Activated naive CD4-positive, alpha-beta T cell treated with Interleukin-2 at 50 U/mL for 16 hours (primary cell): ENCODE measurements at places on chromosomes 4 and X.

DNA sequence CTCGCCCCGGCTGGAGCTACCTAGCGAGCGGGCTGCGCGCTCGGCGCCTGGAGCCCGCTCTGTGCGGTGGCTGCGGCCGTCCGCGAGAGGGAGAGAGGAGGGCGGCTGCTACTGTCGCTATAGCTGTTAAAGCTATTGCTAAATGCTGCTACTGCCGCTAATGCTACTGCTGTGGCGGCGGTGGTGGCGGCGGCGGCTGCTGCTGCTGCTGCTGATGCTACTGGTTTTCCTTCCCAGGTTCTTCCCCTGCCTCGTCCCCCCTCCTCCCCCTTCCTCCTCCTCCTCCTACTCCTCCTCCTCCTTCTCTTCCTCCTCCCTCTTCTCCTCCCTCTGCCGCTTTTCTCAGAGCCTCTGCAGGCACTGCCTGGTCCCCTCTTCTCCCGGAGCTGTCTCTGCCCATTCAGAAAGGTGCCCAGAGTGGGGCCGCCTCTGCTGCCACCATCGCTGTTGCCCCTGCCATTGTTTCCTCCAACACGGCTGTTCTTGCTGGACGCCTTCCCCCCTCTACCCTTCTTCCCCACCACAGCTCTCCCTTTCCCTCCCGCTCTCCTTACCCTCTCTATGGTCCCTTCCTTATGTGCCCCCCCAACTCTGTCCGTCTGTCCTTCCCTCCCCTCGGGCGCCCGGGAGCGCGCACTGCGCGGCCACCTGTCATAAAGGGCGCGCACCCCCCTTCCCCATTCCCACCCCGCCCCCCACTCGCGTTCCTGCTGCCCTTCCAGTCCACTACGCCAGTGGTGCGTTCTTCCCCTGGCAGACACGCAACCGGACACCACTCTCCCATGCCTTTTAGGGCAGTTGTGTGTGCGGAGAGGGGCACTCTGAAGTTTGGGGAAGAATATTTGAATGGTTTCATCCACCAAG is at the start of gene NEXMIF:
TSS of gene NEXMIF (minus strand) at position 228 of the 864 bp plus-strand sequence.
- DNase-seq: peak; percentile 17

DNA sequence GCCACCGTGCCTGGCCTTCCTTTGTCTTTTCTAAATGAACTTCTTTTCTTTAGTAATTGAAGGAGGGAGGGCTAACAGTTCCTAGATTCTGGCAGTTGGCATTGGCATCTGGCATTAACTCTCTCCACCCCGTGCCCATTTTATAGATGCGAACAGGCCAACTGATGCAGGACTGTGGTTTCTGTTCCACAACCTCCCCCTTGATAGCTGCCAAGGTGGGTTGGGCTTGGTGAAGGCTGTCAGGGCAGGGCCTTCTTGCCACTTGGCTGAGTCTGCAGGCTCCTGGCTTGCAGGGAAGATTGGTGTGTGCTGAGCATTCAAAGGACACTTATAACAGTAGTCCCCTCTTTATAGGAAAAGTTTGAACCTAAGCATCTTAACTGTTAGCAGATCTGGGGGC is 4.3 kb downstream of the SOWAHD start:
- no peak for DNase-seq

DNA sequence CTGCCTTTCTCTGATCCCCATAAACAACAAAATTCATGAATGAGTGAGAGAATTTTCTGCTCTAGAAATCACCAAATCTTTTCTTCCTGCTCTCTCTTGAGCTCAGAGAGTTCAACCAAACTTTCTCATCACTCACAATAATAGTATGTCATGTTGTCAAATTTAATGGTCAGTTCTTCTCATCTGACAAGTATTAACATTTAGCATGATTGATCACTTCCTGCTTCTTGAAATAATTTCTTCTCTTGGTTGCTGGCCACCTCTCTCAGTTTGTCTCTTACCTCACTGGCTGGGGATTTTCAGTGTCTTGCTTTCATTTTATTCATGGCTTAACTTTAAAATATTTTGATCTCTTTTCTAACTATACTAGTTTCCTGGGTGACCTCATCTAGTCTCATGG is 25.5 kb upstream of the FGF5 start:
- DNase-seq: no peak

DNA sequence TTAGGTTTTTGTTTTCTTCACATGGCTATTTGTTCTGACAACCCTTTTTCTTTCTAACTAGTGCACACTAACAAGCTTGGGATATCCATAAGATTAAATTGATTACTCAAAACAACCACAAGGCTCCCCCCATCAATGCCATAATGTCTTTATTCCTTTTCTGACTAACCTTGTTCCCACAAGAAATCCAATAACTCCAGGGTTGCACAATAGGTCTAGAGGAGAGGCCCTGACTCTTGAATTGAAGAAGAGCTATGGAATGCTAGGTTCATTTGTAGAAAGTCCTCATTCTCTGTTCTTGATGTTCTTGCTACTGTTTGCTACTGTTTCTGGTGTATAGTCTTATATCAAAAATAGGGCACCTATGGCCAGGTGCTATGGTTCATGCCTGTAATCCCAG is 71.0 kb downstream of the PRRG1 start:
- DNase-seq: no peak

GRCh38 chrX:34563061-34563460 is 94.0 kb downstream of the TMEM47 start:
- DNase-seq: no peak

DNA sequence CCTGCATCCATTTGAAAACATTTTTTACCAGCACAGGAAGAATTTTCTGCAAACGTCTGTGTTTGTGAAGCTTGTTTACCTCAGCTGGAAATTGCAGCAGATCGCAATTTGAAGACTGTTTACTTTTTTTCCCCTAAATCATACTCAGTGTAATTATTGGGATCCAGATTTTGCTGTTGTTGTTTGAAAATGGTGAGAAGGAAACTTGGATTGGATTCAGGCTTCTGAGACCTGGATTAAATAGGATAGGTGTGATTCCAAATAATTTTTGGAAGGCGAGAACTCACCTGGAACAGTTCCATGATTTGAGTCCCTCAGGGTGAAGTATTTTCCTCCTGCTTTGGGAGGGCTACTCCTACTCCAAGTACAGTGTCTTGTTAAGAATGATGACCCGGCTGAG is 279.8 kb downstream of the STIM2 start:
- no peak for DNase-seq

DNA sequence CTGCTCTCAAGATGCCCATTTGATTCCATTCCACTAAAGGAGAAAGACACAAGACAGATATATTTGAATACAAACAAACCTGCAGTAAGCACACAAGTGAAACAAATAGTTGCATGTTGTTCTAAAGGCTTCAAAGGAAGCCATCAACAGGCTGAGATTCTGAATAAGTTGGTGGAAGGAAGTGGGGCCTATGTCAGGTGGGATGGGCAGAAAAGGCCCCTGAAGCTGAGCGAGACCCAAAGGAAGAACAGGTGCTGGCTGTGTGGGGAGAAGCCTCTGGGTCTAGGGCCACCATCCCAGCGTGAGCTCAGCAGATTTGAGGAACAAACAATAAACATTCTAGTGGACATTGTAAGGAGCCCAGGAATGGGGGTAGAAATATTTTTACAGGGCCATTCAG is 82.4 kb upstream of the PLAC8 start:
- DNase-seq: no peak

DNA sequence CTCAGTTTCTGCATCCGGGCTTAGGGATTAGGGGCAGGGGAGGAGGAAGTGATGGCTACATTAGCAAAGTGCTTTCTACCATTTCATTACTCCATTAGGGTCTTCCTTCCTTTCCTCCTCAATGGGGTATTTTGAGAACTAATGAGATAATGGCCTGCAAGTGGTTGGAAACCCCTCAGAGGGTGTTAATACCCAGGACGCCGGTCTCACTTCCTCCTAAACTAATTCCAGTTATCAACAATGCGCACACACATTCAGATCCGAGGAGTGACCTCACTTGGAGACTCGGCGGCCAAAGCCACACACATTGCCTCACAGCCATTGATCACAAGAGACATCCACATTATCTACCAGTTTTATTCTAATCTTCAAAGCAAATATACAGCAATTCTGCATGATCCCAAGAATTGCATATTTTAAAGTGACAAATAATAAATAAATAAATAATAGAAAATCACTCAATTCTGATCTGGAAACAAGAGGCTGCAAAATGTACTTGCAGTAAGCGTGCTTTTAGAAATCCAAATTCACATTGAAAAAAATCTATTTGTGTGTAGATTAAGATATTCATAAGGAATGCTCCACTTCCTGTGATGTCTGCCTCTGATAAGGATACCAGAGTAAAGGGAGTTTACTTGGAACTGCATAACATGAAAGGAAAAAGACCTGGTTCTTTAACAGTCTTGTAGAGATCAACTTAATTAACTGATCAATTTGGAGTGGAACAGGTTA is 329.1 kb downstream of the FBXW7 start:
- no peak for DNase-seq

- no peak for DNase-seq
Observed at GRCh38 chrX:101411984-101412383, 4.0 kb downstream of the HNRNPH2 start.

DNA sequence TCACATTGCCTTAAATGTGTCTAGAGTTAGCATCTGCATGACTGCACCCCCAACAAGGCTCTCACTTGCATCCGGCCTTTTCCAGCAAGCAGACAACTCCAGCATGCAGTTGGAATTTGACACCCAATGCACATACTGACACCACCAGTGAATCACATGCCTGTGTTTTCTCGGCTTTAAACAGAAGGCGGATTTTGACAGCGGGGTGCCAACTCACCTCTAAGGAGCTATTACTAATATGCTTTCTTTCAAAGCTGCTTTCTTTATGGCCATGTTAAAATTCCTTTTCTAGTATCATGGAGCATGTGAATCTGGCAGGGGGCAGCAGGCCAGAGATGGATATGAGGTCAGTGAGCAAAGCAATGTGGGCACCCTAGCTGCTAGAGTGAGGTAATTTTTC is 78.0 kb upstream of the CLNK start:
- no peak for DNase-seq

- DNase-seq: no peak
Observed at GRCh38 chrX:6095469-6095868, 133.2 kb downstream of the NLGN4X start.

GRCh38 chr4:112808001-112808400 is 171.1 kb downstream of the LARP7 start:
- DNase-seq: no peak

DNA sequence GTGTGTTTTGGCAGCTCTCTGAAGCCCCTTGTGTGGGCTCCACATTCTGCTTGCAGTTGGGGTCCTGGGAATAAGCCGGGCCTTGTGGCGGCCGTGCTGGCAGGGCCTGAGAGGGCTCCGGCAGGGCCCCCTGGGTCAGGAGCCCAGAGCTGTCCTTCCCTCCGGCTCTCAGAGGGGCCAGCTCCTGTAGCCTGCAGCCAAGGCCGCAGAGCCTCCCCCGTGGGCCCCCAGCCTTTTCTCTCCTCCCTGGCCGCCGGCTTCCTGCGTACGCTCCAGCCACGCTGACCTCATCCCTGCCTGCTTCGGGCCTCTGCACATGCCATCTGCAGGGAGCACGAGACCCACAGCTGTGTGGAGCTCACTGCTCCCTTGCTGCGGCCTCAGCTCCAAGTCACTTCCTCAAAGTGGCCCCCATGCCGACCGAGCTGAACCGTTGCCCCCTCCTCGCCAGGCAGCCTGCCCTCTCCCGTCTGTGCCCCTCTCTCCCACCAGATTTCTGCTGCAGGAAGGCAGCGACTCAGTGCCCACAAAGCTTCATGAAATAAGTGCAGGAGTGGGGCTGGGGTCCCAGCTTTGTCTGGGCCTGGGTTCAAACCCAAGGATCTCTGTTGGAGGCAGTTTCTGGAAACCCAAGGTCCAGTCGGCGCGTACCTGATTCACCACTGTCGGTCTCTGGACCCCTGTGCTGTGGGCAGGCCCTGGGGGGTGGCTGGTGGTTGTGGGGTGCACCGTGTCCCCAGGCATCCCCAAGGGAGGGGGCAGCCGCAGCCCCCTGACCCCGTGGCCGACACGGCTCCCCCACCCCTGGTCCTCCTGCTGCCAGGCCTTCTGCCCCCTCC is 57.1 kb upstream of the NKX1-1 start:
- no peak for DNase-seq

- DNase-seq: no peak
Observed at GRCh38 chr4:122731676-122732075, 828 bp upstream of the BBS12 start.

DNA sequence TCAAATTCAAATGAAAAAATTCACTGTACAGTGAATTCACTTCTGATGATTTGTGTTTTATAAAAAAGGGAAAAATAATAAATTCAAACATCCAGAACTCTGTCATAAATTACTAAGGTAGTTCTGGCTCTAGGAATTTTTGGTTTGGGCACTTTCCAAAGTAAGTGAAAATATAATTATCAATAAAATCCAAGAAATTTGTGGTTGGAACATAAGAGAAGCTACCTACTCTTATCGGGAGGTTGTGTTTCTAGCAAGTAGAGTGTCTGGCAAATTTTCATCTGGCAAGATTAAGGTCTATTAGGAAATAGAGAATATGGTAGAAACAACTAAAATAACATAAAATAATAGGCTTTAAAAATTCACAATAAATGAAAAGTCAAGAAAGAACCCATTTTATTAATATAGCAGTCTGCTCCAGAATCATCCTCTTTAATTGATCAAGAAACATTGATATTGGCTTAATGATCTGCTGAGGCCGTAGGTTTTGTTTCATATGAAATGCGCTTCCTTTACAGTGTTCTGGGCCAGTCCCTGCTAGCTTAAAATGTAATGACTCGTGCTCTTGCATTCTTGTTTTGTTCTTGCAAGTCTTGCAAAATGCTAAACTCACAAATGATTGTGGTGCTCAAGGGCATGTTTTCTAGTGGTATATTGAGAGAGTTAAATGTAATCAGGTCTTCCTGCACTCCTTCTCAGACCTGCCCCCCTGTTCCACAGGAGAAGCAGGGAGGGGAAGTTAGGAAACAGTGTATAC is 331.4 kb downstream of the RAPGEF2 start:
- DNase-seq: no peak

DNA sequence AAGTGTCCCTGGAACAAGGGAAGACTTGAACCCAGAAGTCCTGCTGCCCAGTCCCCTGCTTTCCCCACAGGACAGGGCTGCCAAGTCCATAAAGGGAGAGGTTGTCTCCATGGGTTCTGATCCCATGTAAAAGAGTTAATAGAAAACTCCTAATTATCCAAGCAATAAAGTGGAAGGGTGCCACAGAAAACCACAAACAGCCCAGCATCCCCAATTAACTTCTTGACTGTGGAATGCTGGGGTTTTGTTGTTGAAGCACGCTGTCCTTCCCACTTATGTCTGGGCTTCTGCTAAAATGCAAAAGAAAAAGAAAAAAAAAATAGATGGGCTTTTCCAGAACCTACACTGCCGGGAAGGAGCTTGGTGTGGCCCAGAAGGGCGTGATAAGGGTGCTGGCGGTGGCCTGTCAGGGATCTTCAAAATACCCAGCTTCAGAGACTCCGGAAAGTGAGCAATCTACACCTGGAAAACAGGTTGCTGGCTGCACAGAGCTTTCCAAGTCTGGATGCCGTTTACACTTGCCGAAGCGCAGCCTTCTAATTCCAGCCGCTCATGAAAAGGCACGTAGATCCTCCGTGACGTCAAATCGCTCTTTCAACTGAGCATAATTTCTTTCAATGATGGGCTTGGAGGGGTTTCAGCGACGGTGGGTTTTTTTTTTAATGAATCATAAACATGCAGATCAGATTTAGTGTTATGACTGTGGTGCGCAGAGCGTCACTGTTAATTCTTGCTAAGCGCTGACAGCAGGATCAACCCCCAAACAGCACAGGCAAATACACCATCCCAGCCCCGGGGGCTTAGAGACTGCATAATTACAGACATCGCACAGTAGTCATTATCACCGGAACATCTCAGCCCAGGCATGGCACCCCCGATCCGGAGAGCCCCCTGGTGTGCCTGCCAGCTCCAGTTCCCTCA is 197.6 kb downstream of the BCOR start:
- DNase-seq: no peak

- no peak for DNase-seq
Observed at GRCh38 chr4:158002173-158002572, 170.7 kb downstream of the GASK1B start.

GRCh38 chrX:35819241-35819640 is 21.1 kb downstream of the MAGEB16 start:
- no peak for DNase-seq
